Lung (tissue), 17 donors: ENCODE measurements at places on chromosomes 4 and X. TPM values are rescaled to one million over a fixed set of nuclear protein-coding genes. Genes with fewer than 3 reads are reported as not detected.
A peak's percentile ranks its signal among the peaks of the same experiment; 100 is the strongest.

The CD99 gene
- 217 TPM for total RNA-seq

The SHOX gene
- total RNA-seq: not detected

The MAGEA9 gene
- total RNA-seq: not detected

- H3K4me1 ChIP-seq: peaks cover 8% of the 10 kb centered on the region
- H3K27me3 ChIP-seq: no peaks in the 10 kb centered on the region
- no peak overlapping the region for H3K4me3 ChIP-seq
- peak; percentile 79 for DNase-seq
- H3K36me3 ChIP-seq: no peaks in the 10 kb centered on the region
- peak overlapping the region; percentile 98 for H3K27ac ChIP-seq
Measured at GRCh38 chr4:184815046-184815877, 10.5 kb downstream of the ACSL1 start.

DNA sequence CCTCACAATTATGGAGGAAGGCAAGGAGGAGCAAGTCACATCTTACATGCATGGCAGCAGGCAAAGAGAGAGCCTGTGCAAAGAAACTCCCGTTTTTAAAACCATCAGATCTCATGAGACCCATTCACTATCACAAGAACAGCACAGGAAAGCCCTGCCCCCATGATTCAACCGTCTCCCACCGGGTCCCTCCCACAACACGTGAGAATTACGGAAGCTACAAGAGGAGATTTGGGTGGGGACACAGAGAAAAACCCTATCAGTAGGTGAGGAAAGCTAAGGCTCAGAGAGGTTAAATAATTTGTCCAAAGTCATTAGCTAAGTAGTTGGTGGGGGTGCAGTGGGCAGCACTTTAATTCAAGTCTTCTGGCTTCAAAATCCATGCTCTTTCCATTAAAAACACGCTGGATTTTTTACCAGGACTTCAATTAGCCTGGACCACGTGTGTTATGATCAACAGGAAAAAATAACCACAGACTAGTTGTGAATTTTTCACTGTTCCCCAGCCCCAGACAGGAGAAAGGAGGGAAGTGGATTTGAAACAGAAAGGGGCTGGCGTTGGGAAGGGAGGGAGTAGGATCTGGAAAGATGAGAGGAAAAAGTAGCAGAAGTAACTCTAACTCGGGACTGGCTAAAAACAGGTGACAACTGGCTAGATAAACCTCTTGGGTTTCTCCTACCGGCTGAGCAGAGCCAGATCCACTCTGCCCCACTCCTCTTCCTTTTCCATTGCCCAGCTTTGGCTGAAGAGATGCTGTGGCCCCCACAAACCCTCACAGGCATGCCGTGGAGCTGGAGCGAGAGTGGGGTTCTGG lies 986 bp downstream of the MTMR8 start:
- peak overlapping the region; percentile 71 for H3K4me3 ChIP-seq
- H3K27me3 ChIP-seq: no peaks in the 10 kb centered on the region
- H3K27ac ChIP-seq: no peak overlapping the region
- no peaks in the 10 kb centered on the region for H3K36me3 ChIP-seq
- DNase-seq: no peak

GRCh38 chr4:186689476-186689875 lies 34.2 kb downstream of the FAT1 start:
- H3K36me3 ChIP-seq: no peaks in the 10 kb centered on the region
- H3K4me1 ChIP-seq: peaks cover 5% of the 10 kb centered on the region
- no peak overlapping the region for H3K4me3 ChIP-seq
- H3K27me3 ChIP-seq: no peaks in the 10 kb centered on the region
- no peak overlapping the region for H3K27ac ChIP-seq
